Left kidney (tissue), 8 donors: ENCODE measurements at places on chromosomes 4 and X. TPM values are rescaled to one million over a fixed set of nuclear protein-coding genes. Genes with fewer than 3 reads are reported as not detected.

The GAGE12F gene
- not detected for polyA plus RNA-seq

DNA sequence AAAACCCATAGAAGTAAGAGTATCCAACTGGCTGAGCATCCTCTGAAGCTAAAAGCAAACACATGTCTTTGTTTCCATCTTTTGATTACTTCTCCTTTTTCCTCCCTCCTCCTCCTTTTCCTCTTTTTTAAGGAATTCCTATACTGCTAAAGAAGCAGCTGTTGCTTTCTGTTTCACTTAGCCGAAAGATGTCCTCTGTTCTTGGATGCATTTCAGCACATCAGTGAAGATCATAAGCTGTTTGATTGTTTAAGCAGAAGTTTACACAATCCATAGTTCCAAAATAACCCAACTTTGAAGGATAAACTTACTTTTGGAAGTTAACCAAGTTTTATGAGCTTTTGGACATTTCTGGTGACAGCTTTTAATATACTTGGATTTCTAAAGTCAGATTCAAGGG is 55.1 kb upstream of the TNIP3 start:
- no peak for DNase-seq

The ARR3 gene
- 1.6 TPM for polyA plus RNA-seq

- DNase-seq, result no peak
These were observed 6.0 kb downstream of the P2RY4 start for GRCh38 chrX:70254063-70254400.

The KLB gene
- polyA plus RNA-seq, result 0.27 TPM

DNA sequence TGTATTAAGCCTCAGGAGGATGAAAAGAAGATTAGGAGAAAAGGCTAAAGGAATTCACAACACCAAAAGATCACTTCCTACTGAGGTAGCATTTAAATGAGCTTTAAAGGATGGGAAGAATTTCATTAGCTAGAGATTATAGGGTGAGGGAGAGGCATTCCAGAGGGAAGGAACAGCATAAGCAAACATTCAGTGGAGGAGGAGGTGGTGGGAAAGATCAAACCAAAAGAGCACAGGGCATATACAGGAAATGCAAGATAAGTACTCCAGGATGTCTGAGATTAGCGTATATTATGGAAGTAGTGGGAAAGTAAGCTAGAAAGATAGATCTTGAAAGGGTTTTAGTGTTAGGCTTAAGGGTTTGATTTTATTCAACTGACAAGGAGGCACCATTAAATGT is 84.8 kb downstream of the COL4A6 start:
- no peak for DNase-seq
